ENCODE measurements at places on chromosomes 11 and 22. TPM values are rescaled to one million over a fixed set of nuclear protein-coding genes. Genes with fewer than 3 reads are reported as not detected.

DNA sequence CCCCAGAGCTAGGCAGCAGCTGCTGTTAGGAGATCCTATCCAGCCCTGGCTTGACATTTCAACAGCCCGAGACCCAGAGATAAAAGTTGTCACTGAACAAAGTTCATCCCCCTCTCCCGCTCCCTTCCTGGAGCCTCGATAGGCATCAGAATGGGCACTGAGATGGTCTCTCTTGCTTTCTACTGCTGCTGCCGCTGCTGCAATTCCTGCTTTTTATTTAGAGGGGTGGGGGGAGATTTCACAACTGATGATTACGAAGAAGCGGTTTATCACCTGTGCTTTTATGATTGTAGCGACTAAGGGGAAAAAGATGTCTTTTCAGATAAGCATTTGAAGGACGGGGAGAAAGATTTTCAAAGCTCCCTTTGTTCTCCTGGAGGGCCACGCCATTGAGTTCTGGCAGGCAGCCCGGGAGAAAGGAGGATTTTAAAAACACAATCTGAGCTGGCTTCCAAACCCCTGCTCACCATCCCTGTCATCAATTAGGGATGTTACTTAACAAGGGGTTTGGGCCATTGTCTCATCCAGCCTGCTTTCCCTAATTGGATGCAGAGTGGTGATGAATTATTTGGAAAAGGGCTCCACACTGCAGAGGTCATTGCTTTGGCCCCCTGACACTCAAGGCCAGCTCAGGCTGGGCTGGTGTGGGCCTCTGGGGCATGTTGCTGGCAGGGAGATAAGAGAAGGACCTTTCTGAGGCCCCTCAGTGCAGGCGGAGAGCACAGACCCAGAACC, 344.7 kb downstream of the BUD13 start:
- DNase-seq = no peak

- no peak for DNase-seq
Observed at GRCh38 chr11:120952461-120953434, 71.2 kb upstream of the TBCEL start.

GRCh38 chr11:68709062-68709461, 24.7 kb downstream of the GAL start:
- DNase-seq = no peak

GDPD4 gene
- total RNA-seq = not detected

ZNF215 gene
- not detected for total RNA-seq

OR52E8 gene
- total RNA-seq = not detected

All from T-helper 17 cell (primary cell).